ENCODE measurements at places on chromosomes 5 and 9. TPM values are rescaled to one million over a fixed set of nuclear protein-coding genes. Genes with fewer than 3 reads are reported as not detected.

DNA sequence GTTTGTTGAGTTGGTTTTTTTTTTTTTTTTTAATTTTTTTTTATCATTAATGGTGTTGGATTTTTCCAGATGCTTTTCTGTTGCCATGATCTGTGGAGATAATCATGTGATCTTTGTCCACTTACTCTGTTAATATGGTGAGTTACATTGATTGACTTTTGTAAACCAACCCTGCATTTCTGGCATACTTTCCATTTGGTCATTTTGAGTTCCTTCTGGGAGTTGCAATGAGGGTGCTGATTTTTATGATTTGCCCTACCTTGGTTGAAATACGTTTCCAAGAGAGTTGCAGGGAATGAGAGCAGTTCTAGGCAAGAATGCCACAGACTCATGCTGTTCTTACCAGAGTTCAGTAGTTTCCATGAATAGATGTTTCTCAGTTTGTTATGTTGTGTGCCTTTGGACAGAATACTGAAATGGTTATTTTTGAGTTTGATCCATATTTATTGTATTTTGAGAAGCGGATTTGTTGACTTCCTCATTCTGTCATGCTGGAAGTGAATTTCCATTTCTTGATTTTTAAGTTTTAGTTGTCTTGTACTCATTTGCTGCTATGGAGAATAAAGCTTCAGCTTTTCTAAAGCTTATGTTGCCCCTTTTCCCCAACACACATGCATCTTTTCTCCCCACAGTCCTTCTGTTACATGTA, 69.0 kb downstream of the SCAMP1 start:
- DNase-seq, result no peak

GRCh38 chr5:100496296-100496695, 38.9 kb upstream of the FAM174A start:
- DNase-seq, result peak; percentile 42

Gene PTGS1
- 43.8 TPM for polyA plus RNA-seq

- peak; percentile 83 for DNase-seq
These were observed 267.0 kb downstream of the SEC61B start for GRCh38 chr9:99489060-99489413.

DNA sequence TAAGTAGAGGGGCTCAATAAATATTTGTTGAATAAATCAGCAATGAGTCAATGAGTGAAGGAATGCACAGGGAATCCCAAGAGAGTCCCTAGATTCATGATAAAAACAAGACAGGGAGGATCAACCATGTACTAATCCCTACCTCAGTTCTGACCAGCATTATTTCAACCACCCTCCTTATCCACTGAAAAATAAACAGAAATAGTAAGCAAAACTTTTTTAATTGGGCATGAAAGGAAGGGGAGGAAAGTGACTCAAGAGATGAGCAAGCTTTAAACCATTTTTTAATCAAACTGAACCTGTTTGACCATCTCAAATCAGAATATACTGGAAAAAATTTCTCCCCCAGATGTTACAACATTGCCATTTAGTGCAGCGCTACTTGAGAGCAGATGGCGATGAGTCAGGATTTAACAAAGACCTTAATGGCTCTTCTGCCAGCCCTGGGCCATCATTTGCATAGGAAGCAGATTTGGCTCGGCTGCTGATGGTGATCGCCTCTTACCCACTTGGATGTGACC, 194.8 kb upstream of the SLC30A5 start:
- DNase-seq, result peak; percentile 83

GRCh38 chr9:126874546-126875314, 14.3 kb downstream of the ZBTB34 start:
- peak; percentile 9 for DNase-seq

GRCh38 chr5:179858241-179858585, 404 bp downstream of the MRNIP start:
- DNase-seq, result peak; percentile 68

GRCh38 chr9:95458666-95459065, 58.1 kb downstream of the PTCH1 start:
- DNase-seq, result no peak

DNA sequence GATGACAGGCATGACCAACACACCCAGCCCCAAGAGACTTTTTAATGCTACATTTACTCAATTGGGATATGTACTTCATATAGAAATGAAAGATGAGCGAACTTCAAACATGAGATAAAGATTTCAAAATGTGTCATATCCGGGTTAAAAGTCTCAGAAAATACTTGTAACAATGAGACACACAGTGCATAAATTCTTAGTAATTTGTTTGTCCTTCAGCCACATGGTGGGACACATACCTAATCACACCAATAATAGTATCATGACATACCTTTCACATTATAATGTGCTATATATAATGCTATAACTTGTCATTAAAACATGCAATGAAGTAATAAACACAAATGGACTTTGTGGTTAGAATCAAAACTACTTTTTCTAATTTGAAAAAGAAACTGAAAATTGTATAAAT, 204.7 kb upstream of the RFX3 start:
- DNase-seq, result no peak

DNA sequence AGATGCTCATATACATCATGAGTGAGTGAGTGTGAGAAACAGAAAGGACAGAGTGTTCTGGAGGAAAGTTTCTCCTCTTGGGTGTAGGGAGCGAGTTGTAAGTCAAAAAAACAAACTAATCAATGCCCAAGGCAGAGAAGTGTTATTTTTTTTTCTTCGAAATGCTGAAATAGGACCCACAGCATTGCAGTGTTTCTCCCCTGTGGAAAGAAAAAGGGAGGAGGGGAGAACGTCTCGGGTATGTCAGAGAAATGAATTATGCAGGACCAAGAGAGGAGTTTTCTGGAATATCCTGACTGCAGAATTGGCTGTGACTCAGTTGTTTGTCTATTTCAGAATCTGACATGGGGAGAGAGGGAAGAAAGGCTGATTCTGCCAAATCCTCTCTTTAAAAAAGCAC, 337.9 kb upstream of the RFX3 start:
- peak; percentile 15 for DNase-seq

Gene CDO1
- polyA plus RNA-seq, result 2.1 TPM

Gene ESM1
- 11.8 TPM for polyA plus RNA-seq

- DNase-seq, result no peak
These were observed 33.2 kb downstream of the F2RL2 start for GRCh38 chr5:76590027-76590426.

Gene CENPH
- 11.0 TPM for polyA plus RNA-seq

DNA sequence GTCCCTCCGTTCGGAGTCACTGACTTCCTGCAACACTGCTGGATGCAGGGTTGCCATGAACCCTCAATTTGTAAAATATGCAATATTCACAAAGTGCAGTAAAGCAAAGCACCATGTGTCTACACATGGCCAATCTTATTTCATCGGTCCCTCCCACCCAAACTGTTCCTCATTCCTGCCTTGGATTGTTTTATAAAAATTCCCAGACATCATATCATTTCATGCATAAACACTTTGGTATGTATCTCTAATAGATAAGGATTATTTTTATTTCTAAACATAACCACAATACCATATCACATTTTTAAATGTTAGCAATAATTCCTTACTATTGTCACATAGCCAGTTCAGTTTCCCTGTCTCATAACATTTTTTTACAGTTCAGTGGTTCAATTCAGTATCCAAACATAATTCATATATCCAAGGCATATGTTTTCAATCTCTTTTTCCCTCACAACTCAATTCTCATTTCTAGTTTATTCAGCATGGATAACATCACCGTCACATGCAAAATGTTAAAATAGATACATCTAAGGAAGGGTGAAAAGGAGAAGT, 82.0 kb upstream of the PCAT7 start:
- DNase-seq, result no peak

Gene MAMDC2
- polyA plus RNA-seq, result 0.45 TPM

DNA sequence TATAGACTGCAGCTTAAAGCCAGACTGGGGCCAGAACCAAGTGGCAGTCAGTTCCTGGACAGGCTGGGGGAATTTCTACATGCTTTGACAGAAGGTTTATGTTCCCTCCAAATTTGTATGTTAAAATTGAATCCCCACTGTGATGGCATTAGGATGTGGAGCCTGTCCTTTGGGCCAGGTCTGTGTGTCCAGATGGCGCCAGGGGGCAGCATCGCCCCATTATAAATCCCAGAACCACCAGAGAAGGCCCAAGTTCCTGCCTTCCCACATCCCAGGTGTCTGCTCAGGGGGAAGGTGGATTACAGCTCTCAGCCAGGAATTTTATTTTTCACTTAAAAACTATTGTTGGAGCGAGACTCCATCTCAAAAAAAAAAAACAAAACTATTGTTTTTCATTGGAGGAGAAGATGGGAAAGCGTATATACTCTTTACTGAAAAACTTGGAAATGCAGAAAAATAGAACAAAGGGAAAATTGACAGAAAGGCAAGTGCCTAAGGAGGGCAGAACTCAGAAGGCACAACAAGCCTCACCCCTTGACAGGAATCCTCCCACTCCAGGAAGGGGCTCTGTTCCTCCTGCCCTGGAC, 5.0 kb downstream of the IL3 start:
- peak; percentile 81 for DNase-seq

DNA sequence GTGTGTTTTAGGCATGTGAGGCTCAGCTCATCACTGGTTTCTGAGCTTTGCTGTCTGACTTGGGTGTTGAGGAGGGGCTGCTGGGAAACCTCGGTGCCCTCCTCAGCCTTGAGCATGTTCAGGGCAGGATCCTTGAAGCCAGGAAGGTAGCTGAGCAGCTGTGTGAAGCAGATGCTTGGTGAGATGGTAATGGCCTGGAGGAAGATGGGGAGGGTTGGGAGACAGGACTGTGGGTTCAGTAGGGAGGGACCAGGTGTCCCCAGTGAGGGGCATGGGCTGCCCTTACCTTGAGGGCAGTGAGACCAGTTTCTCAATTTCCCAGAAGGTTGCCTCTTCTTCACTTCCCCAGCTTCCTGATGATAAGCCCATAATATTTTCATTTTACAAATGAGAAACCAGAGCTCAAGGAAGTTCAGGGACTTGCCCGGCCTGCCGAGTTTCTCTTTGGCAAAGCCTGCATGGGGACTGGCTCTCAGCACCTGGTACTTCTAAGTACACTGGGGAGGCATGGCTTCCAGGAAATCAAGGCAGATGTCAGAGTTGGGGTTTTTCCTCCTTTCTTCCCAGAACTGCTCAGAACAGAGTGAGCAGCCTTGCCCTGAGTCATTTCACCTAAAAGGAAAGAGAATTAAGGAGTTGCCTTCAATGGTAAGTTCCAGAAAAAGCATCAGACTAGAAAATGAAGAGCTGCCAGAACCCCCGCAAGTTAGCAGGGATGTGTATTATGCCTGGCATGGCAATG, 225.7 kb downstream of the MAST4 start:
- DNase-seq, result no peak

- no peak for DNase-seq
These were observed 8.9 kb upstream of the HSPA9 start for GRCh38 chr5:138583984-138584637.

DNA sequence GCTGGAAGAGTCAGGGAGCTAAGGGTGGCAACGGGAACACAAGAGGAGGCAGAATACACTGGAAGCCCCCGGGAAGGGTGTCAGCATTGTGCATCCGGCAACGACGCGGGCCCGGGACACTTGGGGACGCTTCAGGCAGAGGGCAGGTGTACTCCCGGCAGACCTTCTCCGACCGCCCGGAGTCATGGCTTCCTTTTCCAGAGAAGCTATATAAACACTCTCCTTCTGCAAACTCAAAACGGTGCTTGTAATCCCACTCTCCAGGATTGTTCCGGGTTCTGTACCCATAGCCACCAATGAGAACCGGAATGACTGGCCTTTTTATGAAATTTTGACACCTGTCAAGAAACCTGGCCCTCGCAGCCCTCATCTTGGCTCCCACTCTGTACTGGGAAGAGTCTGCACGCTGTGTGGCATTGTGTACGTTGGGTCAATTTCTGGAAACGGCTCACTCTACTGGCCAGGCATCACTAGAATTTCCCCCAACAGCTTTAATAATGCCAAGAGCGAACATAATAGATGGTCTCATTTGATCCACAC, 462 bp upstream of the MCC start:
- peak; percentile 29 for DNase-seq
